ENCODE measurements at places on chromosomes 2 and 18.

DNA sequence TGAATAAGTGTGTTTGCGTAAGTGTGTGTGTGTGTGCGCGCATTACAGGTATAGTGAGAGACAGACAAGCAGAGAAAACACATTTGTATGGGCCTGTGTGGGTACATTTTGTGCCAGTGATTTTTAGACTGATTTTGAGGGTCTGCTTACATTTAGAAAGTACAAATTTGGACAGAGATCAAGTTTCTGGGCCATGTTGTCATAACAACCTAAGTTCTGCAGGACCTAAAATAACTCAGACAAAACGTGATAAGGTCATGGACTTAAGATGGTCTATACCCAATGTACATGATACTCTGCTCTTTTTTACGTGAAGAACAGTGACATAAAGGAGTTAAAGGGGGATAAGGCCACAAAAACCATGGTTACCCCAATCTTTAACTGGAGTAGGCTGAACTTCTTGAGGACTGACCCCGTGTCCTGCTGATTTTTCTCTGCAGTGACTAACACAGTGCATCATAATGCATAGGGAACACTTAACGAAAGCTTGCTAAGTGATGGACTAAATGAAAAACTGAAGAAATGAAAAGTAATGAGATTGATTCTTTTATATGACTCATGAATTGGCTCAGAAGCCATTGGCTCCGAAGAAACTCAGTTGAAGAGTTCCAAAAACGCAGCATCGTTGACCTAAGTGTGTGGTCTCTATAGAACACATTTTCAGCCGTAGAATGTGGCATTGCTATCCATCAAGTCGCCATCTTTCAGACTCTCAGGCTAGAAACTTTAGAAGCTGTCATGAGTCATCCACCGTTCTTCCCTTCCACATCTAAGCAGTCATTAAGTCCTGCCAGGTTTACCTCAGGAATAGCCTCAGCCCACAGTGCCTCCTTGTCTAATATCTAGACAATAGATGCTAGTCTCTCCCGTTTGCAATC, 61.6 kb upstream of the NCOA1 start:
- DNase-seq = no peak

GRCh38 chr2:82837588-82838304, 1621.3 kb downstream of the SUCLG1 start:
- DNase-seq = no peak

- DNase-seq = no peak
These were observed 998 bp downstream of the RNF149 start for GRCh38 chr2:101307503-101307902.

DNA sequence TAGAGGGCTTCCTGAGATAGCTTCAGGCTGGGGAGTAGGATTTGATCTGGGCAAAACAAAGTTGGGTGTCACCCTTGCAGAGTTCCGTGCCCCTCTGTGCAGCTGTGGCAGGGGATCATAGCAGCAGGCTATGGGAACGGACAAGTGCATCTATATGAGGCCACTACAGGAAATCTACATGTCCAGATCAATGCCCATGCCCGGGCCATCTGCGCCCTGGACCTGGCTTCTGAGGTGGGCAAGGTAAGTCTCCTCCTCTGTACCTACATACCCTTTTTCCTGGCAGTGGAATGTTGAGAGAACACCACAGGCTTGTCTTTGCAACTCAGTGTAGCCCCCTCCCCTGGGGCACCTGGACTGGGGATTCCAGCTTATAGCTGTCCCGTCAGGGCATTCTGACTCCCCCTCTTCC, 3.5 kb downstream of the WDR54 start:
- DNase-seq = no peak

DNA sequence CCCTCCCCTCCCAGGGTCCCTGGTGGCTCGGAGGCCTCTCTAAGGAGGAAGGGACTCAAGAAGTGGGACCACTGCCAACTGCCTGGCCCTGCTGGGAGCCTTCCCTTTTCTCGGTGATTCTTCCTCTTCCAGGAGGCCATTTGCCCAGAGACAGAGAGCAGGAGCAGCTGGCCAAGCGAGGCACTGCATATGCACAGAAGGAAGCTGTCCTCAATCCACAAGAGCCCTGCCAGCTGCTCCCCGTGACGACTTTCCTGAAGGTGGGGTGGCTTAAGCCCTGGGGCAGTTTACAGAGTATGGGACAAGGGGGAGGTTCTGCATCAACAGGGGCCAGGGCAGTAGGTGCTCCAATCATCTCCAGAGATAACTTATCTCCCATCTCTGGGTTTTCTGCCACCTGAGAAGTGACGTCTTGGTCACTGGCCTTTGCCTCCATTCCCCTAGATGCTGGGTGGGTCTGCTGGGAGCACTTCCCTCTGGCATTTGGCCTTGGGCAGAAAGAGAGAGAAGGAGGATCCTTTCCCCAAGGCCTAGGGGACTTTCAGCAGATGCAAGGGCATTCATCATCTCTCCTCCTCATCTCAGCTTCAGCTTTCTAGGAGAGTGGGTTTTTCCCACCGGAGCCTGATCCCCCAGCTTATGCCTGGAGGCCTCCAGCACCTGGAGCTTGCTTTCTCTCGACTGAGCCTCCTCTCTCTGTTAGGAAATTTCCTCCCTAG, 28.5 kb downstream of the CIB4 start:
- no peak for DNase-seq

Measured in stimulated activated CD4-positive, alpha-beta T cell treated with anti-CD3 and anti-CD28 coated beads, Interleukin-1b, Interleukin-23, amount 100 ng/mL, for 1 hour (primary cell).